Lung (tissue), 17 donors: ENCODE measurements at places on chromosomes 12 and 14.

- DNase-seq, result no peak
These were observed 44.8 kb upstream of the TBX5 start for GRCh38 chr12:114450515-114451300.

GRCh38 chr12:91072931-91073330, 15.1 kb upstream of the KERA start:
- DNase-seq, result no peak

- DNase-seq, result no peak
These were observed 153.6 kb downstream of the PTCSC3 start for GRCh38 chr14:36022765-36023410.

- DNase-seq, result no peak
These were observed 5.6 kb downstream of the NFYB start for GRCh38 chr12:104132351-104132956.

- peak; percentile 29 for DNase-seq
These were observed 55.2 kb downstream of the FOS start for GRCh38 chr14:75333606-75334548.

GRCh38 chr14:93085911-93086310, 29.8 kb downstream of the ITPK1 start:
- no peak for DNase-seq
